Adipocyte (in vitro differentiated cells): ENCODE measurements at places on chromosomes 13 and 19.

- DNase-seq: no peak
Observed at GRCh38 chr13:38888309-38888708, 102.3 kb downstream of the STOML3 start.

DNA sequence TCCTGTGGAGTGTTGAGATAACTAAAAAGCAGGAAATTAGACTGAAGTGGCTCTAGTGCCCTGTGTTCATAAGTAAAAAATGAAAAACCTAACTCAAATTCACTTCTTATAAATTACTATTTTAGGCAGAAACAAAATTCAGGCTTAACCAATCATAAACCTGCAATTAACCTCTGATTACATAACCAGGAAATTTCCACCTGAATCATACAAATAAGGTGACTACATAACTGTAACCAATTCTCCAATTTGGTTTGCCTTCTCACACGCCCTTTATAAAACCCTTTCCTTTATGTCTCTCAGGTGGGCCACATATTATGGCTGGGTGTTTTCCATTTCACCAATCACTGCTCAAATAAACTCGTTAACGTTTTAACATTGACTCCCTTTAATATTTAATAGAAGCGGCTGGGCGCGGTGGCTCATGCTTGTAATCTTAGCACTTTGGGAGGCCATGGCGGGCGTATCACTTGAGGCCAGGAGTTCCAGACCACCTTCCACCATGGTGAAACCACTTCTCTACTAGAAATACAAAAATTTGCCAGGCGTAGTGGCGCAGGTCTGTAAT, 22.9 kb upstream of the ZNF724 start:
- DNase-seq: no peak

DNA sequence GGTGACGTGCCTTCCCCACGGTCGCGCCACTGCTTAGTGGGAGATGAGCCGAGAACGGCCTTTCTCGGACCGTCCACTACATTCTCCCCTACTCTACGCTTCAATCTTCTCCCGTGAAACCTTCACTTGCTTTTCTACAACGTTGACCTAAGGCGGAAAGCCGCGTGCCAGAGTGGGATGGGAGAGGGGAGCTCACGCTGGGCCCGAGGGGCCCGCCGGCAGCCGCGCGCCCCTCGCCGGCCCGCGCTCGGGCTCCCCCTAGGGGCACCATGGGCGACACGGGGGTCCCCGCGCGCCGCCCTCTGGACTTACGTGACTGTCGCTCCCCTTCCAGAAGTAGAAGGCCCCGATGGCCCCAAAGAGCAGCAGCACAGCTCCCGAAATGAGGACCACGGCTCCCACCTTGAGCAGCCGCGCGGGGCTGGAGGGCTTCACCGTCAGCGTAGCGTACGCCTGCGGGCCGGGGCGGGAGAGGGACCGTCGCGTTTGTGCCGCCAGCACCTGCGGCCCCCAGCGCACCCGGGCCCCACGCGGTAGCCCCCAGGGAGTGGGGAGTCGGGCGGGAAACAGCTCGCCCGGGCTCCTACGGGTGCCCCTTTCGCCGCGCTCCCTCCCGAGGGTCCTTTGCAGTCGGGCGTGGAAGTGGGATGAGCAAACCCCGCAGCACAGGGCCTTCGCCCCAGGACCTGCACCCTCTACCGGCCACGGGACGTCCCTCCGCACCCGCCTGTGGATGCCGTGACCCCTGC, 727 bp downstream of the CNMD start:
- peak; percentile 2 for DNase-seq

DNA sequence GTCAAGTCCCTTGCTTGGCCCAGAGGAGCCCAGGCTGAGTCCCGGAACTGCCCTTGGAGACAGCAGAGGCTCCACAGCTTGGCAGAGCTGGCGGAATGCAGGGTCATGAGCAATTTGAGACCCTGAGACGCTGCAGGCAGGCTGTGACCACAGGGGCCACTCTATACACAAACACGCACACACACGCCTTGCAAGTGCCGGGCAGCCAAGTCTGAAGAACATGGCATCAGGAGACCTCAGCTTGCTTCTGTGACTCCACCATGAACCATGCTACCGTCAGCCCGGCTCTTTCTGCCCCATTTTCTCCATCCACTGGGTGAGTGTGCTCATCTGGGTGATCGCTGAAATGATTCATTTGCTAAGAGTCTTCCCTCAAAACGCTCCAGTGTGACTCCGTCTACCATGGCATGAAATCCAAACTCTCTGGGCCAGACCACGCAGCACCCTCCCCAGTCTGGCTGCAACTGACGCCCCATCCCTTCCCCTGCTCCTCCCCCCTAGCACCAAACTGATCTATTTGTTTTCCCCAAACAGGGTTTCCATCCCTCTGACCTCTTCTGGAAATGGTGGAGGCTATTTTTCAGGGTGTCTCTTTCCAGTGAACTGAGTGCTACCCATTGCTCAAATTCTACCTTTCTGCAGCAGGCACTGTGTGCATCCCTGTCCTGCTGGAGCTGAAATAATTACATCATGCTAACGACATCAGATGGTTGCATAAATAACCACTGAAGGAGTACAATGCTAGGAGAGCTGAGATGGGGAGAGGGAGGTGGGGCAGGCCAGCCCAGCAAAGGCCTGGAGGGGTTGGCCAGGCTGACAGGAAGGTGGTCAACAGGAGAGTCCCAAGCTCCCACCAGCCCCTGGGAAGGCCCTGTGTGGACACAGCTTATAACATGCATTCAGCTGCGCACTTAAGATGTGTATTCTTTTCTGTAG, 3.1 kb downstream of the CARS2 start:
- DNase-seq: no peak

DNA sequence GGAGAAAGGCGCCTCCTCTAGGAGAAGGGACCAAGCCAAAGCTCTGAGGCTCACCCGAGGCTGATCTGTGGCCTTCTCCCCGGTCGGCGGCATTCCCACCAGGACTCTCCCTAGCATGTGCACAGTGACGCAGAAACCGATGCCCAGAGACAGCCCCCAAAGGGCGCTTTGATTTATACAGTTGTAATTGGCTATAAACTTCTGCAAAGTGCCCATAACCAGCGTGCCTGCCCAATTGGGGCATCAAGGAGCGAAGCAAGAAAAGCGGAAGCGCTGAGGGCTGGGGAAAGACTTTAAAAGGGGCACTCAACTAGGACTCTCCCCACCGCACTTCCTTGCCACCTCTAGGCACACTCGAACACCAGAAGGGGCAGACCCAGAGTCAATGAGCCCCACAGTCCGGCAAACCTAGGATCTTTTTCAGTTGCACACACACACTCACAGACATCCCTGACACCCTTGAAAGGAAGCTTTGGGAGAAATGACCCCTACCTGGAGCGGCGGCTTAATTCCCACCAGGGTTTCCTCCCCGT, 1.8 kb downstream of the CDX2 start:
- no peak for DNase-seq

- peak; percentile 94 for DNase-seq
Observed at GRCh38 chr19:41310033-41310831, at the start of gene CCDC97. Gene CCDC97 (plus strand): TSS chr19:41310172. CDS start chr19:41310311, 139 bp downstream.

DNA sequence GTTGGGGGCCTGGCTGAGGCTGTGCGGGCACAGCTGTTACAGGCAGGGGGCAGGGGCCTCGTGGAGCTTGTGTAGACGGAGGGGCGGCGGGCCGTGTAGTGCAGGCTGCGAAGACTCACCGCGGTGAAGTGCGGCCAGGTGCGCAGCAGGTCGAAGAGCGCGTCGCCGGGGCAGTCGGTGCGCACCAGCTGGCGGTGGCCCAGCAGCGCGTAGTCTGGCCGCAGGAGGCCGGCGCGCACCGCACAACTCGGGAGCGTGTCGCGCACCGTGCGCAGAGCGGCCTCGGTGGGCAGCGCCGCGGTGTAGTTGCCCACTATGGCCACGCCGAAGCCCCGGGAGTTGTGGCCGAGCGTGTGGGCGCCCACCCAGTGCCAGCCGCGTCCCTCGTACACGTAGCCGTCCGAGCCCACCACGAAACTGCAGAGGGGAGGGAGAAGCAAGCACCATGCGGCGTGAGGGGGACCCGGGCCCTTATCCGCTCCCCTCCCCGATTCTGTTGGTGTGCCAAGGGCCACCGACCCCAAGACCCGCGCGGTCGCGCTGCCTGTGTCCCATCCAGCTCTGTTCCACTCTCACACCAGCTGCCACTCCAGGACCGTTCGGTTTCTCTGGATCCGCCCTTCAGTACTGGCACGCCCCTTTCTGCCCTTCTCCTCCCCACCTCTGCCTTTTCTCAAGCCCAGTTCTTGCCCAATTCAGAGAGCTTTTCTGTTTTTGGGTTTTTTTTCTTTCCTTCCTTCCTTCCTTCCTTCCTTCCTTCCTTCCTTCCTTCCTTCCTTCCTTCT, 5.4 kb upstream of the RASAL3 start:
- peak; percentile 40 for DNase-seq

DNA sequence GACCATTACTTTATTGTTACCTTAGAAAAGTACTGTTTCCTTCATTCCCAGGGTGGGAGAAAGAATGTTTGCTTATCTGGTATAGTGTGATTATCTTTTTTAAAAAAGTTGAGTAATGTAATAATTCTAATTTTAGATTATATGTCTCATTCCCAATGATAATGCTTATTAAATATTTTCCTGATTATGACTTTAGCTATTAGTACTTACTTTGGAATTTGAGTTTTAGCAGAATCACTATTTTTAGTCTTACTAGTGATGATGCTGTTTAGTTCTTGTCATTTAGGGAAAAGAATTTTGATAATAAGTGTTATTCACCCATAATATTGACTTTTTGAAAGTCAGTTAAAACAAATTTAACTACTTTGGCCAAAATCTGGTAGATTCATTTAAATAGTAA, 95.2 kb downstream of the FRY start:
- no peak for DNase-seq

DNA sequence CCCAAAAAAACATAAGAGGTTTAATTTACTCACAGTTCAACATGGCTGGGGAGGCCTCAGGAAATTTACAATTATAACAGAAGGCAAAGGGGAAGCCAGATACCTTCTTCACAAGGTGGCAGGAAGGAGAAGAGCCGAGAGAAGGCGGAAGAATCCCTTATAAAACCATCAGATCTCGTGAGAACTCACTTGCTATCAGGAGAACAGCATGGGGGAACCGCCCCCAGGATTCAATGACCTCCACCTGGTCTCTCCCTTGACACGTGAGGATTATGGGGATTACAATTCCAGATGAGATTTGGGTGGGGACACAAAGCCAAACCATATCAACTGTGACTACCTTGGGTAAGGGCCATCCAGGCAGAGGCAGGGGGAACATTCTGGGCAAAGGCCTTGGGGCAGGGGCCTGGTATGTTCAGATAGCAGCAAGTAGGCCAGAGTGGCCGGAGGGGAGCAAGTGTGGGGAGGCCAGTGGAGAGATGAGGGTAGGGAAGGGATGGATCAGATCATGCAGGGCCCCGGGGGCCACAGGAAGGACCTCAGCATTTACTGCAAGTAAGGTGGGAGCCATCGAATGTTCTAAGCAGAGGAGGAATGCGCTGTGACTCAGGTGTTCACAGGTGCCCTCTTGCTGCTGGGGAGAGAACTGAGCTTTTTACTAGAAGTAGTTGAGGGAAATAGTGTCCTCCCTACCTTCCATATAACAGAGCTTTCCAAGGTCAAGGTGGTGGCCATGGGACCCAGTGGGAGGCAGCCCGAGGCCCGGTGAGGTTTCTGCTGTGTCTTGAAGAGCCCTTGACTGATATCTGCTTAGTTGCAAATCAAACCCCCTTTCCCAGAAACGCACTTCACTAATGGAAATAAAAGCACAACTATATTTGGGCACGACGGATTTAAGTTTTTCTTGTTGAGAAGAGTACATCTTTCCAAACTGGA, 18.0 kb downstream of the RAB3D start:
- DNase-seq: no peak

DNA sequence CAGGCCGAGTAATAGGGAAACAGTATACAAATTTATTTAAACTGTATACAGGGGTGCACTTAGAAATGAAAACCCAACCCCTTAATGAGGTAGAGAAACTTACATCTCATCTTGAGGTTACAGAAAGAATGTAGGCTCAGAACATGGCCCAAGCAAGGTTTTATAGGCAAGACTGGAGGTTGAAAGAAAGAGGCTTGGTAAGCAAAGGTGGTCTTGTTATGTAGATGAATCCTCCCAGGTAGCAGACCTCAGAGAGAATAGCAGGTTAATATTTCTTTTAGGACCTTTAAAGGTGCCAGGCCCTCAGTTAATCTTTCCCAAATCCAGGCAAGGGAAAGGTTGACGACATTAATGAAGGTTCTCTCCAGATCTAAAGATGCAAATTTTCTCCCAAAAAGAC, 1466.8 kb upstream of the PRR20A start:
- DNase-seq: no peak

DNA sequence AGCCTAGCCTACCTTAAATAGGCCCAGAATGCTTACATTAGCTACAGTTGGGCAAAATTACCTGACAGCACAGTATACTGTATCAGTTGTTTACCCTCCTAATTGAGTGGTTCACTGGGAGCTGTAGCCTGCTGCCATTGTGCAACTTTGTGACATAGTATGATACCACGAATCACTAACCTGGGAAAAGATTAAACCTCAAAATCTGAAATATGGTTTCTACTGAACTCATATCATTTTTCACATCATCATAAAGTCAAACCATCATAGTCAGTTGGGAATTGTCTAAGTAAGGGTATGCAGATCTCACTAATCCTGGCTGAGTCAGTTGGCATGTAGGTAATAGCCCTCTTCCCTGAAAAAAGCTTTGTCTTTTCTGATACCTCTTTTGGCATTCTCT, 9.2 kb downstream of the PAN3 start:
- peak; percentile 24 for DNase-seq

DNA sequence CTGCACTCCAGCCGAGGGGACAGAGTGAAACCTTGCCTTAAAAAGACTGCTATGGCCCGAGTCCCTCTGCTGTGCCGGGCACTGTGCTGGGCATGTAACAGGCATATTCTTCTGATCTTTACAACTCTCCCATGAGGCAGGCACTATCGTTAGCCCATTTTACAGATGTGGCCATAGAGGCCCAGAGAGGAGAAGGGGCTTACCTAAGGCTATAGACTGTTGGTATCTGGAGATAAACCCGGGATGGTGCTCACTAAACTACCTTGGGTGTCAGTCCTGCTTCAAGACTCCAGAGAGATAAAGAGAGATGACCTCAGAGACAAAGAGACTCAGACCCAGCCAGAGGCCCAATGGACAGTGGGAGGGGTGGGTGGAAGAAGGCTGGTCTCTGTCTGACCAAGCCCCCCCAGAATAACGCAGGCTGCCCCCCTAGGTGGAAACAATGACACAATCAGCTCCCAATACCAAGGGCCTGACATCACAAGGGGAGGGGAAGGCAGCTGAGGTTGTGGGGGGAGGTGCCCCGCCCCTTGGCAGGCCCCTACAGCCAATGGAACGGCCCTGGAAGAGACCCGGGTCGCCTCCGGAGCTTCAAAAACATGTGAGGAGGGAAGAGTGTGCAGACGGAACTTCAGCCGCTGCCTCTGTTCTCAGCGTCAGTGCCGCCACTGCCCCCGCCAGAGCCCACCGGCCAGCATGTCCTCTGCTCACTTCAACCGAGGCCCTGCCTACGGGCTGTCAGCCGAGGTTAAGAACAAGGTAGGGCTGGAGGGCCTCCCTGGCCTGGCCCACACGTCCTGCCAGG, at the start of gene CNN1:
TSS of gene CNN1 (plus strand) at position 620 of the 805 bp plus-strand sequence. CDS start at position 697, 77 bp downstream.
- DNase-seq: peak; percentile 35

DNA sequence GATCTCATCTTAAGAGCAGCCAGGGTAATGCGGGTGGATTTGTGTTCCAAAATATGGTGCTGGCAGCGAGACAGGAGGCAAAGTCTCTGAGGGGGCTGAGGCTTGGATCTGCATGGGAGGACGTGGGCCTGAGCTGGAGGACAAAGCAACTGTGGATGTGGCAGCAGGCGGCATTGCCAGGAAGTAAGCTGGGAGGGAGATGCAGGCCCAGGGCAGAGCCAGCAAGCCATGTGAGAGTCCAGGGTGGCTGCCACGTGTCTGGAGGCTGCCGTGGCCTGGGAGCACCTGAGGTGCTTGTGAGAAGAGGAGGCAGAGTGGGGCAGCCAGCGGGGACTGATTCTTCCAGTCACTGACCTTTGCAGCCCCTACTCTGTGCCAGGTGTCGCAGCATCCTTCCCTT, 52.0 kb downstream of the DPF1 start:
- DNase-seq: no peak
